Activated CD4-positive, alpha-beta memory T cell treated with anti-CD3 and anti-CD28 coated beads, Interleukin-2, amount 10 ng/mL, durations not matched to agents 7 days and 5 days (primary cell): ENCODE measurements at places on chromosomes 1 and 21. TPM values are rescaled to one million over a fixed set of nuclear protein-coding genes. Genes with fewer than 3 reads are reported as not detected.

GRCh38 chr1:108072776-108073175, 107.8 kb upstream of the VAV3 start:
- no peak overlapping the region for H3K27ac ChIP-seq
- no peak for DNase-seq
- H3K4me1 ChIP-seq: peaks cover 12% of the 10 kb centered on the region
- H3K27me3 ChIP-seq: no peaks in the 10 kb centered on the region
- no peak overlapping the region for H3K4me3 ChIP-seq

- H3K27me3 ChIP-seq: no peaks in the 10 kb centered on the region
- peaks cover 15% of the 10 kb centered on the region for H3K36me3 ChIP-seq
- H3K27ac ChIP-seq: peak overlapping the region; percentile 13
- H3K4me1 ChIP-seq: peaks cover 39% of the 10 kb centered on the region
These were observed 35.8 kb downstream of the SPEN start for GRCh38 chr1:15883326-15883725.

DNA sequence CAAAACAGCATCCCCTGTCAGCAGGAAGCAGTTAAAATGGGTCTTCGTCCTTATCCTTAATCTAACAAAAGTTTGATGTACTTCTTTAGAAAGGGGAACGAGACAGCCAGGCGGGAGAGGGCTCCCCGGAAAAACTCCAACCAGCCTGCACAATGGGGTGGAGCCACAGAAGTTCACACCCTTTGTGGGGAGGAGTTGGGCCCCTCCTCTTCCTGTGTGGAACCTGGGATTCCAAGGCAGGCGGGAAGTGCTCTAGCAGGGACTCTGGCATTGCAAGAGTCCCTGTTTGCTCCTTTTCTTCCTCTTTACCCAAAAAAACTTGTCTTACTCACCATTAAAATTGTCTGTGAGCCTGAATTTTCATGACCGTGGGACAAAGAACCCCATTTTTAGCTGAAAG, 47.7 kb downstream of the FCRL5 start:
- H3K4me3 ChIP-seq: no peak overlapping the region
- H3K27ac ChIP-seq: no peak overlapping the region
- H3K36me3 ChIP-seq: no peaks in the 10 kb centered on the region
- peaks cover 24% of the 10 kb centered on the region for H3K27me3 ChIP-seq

DNA sequence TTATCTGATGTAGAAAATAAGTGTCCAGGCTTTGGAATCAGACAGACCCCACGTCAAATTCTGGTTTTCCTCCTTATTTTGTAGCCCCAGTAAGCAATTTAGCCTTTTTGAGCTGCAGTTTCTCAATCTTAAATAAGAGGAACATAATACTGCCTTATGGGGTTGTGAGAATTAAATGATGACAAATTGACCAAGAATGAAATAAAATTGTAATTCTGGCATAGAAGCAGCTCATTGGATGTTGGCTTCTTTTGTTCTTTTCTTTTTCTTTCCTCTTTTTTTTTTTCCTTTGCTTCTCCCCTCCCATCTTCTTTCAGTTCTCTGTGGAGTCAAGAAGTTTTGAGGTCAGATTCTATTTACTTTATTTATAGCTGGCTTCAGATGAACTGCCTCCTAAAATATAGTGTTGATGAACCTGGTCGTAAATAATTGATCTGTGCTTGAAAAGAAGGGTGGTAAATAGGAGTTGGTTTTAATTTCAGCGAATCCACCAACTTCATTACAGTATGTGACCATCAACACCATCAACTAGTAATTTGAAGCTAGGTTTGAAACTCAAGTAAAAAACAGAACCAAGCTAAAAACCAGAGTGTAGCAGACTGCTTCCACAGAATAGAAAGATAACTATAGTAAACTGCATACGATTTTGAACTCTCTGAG, 81.1 kb downstream of the CACHD1 start:
- no peak overlapping the region for H3K4me3 ChIP-seq
- no peaks in the 10 kb centered on the region for H3K36me3 ChIP-seq
- no peak for DNase-seq
- no peak overlapping the region for H3K27ac ChIP-seq

- no peak overlapping the region for H3K27ac ChIP-seq
- no peak for DNase-seq
- H3K36me3 ChIP-seq: peaks cover 18% of the 10 kb centered on the region
- H3K27me3 ChIP-seq: peaks cover 7% of the 10 kb centered on the region
- no peak overlapping the region for H3K4me3 ChIP-seq
- peaks cover 31% of the 10 kb centered on the region for H3K4me1 ChIP-seq
These were observed 44.4 kb upstream of the RUNX1 start for GRCh38 chr21:35093514-35093913.

GRCh38 chr1:201761178-201761577, 67.8 kb upstream of the IPO9 start:
- DNase-seq: no peak
- H3K4me3 ChIP-seq: no peak overlapping the region
- H3K27ac ChIP-seq: no peak overlapping the region
- peaks cover 14% of the 10 kb centered on the region for H3K27me3 ChIP-seq

DNA sequence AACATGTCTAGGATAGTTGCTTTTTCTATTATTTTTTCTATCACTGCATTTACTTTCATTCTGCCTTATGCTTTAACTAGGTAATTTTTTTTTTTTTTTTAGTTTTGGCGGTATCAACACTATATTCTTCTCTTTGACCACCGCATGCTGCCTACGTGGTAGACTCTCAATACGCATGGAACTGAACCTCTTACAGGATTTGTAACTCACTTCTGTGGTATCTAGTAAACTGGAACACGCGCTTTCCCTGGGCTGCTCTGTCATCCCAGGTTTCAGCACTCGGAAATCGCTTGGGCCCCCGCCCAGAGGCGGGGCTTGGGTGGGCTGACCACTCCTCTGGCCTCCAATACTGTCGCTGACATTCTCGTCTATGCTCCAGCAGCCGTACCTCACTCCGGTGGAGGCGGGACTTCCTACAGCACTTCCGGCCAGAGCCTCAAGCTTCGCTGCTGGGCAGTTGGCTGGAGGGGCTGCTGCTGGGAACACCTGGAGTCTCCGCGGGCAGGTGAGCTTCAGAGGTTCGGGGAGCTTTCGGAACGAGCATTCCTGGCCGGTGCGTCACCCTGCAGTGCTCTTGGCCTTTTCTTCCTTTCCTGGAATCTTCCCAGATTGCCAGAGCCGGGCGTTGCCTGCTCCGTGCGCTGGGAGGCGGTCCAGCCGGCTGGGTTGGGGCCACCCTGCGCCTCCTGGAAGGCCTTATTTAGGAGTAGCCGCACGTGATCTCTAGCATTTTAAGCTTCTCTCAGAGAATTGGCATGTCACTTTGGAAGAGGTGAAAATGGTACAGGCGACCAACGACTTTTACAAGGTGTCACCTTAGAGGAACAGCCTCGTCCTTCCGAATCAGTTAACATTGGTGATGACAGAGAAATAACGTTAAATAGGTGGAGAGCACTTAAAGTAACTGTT, at the start of gene TBCE:
Gene TBCE, plus strand, starts transcription at position 428 of the 909 bp plus-strand sequence. CDS start 12,623 bp downstream, outside the sequence.
- H3K4me1 ChIP-seq: peaks cover 33% of the 10 kb centered on the region
- H3K27ac ChIP-seq: peak within 1 kb of the TSS; percentile 87
- peak; percentile 91 for DNase-seq
- H3K36me3 ChIP-seq: peaks cover 12% of the 10 kb centered on the region

GRCh38 chr1:183733715-183734114, 71.2 kb upstream of the RGL1 start:
- H3K36me3 ChIP-seq: no peaks in the 10 kb centered on the region
- no peak overlapping the region for H3K4me3 ChIP-seq
- H3K27me3 ChIP-seq: peaks cover 2% of the 10 kb centered on the region
- no peak overlapping the region for H3K27ac ChIP-seq

DNA sequence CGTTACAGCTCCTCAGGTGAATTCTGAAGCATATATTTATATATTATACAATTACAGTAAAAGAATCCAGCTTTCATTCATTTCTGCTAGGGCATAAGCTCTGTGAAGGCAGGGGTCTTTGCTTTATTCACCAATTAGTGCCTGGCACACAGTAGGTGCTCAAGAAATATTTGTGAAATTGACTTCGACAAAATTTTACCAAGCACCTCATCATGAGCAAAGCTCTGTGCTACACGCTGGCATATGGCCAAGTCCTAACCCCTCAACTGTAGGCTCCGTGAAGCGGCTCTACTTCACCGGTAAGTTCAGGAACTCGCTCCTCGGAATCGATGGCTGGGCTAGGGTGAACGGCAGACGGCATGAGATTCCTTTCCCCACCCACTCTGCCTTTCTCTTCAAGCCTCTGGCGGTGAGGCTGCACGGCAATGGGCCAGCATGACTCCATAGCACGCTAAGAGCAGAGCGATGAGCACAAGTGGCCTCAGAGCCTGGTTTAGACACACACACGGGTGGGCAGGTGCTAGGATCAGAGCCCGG, 8.7 kb downstream of the C1orf174 start:
- peaks cover 36% of the 10 kb centered on the region for H3K36me3 ChIP-seq
- no peak for DNase-seq
- H3K4me1 ChIP-seq: peaks cover 25% of the 10 kb centered on the region

- H3K27me3 ChIP-seq: no peaks in the 10 kb centered on the region
- H3K4me1 ChIP-seq: no peaks in the 10 kb centered on the region
- H3K27ac ChIP-seq: no peak overlapping the region
- DNase-seq: no peak
- no peak overlapping the region for H3K4me3 ChIP-seq
These were observed 37.6 kb downstream of the C1orf87 start for GRCh38 chr1:60035921-60036320.

Gene LEPR
- total RNA-seq: 3.7 TPM

GRCh38 chr1:244653439-244654107, 647 bp downstream of the DESI2 start:
- H3K27ac ChIP-seq: no peak overlapping the region
- H3K4me3 ChIP-seq: no peak overlapping the region
- DNase-seq: no peak
- H3K4me1 ChIP-seq: peaks cover 17% of the 10 kb centered on the region
- H3K27me3 ChIP-seq: peaks cover 4% of the 10 kb centered on the region

GRCh38 chr1:67264152-67264551, 43.5 kb upstream of the IL12RB2 start:
- H3K4me3 ChIP-seq: no peak overlapping the region
- no peak for DNase-seq
- H3K27me3 ChIP-seq: no peaks in the 10 kb centered on the region
- peaks cover 30% of the 10 kb centered on the region for H3K4me1 ChIP-seq
- peaks cover 1% of the 10 kb centered on the region for H3K36me3 ChIP-seq
- no peak overlapping the region for H3K27ac ChIP-seq

- no peaks in the 10 kb centered on the region for H3K4me1 ChIP-seq
- H3K27me3 ChIP-seq: peaks cover 6% of the 10 kb centered on the region
- no peaks in the 10 kb centered on the region for H3K36me3 ChIP-seq
- no peak for DNase-seq
- no peak overlapping the region for H3K27ac ChIP-seq
These were observed 19.9 kb upstream of the CLDN14 start for GRCh38 chr21:36499578-36500471.

Gene CELA3A
- not detected for total RNA-seq

DNA sequence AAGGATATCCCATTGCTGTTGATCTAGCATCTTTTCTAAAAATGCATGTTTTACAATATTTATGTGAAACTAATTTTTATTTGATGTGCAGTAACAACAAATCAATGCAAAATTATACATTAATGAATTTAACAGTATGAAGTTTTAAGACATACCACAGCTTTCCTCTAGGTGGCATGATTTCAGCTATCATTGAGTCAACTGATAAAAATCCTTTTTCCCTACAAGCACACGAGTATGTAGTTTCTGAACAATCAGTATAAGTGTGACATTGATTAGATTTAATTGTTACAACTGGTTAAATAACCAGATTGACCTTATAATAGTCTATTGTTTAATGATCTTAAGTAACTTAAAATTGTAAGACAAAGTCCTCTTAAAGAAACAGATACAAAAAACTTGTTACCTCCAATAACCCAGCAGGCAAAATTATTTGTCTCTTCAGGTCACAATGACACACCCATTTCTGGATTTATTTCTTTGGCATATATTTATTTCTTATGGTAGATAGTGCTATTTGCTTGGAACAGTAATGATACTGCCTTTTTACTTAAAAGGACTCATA, 5.8 kb upstream of the TGFB2 start:
- H3K27me3 ChIP-seq: peaks cover 3% of the 10 kb centered on the region
- H3K4me1 ChIP-seq: no peaks in the 10 kb centered on the region
- H3K27ac ChIP-seq: no peak overlapping the region
- no peak overlapping the region for H3K4me3 ChIP-seq
- H3K36me3 ChIP-seq: no peaks in the 10 kb centered on the region

Gene GUCA2A
- not detected for total RNA-seq

Gene ATP1A4
- total RNA-seq: 0.33 TPM

DNA sequence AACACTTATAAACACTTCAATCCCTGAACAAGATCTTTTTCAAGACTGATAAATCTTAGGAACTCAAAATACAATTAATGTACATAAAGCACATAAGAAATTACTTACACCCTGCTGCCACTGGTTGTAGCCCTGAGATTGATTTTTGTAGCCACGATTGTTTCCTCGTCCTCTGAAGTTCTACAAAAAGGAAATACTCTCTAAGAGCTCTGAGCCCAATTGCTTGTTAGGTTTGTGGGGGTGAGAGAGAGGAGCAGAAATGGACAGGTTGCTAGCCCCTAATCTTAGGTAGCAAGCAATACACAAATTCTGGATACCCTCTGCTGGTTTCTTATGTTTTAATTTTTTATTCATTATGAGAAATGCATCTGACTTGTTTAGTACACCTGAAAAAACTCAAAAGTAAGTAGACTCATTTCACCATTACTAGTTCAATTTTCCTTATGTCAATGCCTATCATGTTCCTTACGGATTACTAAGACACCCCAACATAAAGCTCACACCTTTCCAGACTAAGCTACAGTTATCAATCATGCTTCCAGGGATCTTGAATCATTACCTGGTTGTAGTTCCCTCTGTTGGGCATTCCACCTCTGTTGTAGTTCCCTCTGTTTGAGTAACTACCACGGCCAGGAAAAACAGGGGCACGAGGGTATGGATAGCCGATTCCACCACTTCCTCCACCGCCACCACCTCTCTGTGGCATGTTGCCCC, 9.3 kb downstream of the HNRNPU start:
- H3K4me3 ChIP-seq: peak overlapping the region; percentile 37
- peaks cover 80% of the 10 kb centered on the region for H3K4me1 ChIP-seq
- no peak for DNase-seq
- H3K36me3 ChIP-seq: peaks cover 92% of the 10 kb centered on the region

Gene LHX4
- not detected for total RNA-seq

Gene ILDR2
- total RNA-seq: 9.8 TPM

GRCh38 chr1:35884934-35885333, 1.9 kb downstream of the AGO1 start:
- H3K36me3 ChIP-seq: peaks cover 6% of the 10 kb centered on the region
- H3K4me1 ChIP-seq: peaks cover 55% of the 10 kb centered on the region
- H3K4me3 ChIP-seq: peak overlapping the region; percentile 47
- no peak overlapping the region for H3K27ac ChIP-seq

Gene MROH7
- total RNA-seq: 0.23 TPM

- no peaks in the 10 kb centered on the region for H3K27me3 ChIP-seq
- peak; percentile 58 for DNase-seq
- H3K27ac ChIP-seq: no peak overlapping the region
- H3K4me3 ChIP-seq: no peak overlapping the region
These were observed 51.4 kb downstream of the KIF21B start for GRCh38 chr1:200971955-200972711.

Gene NR1I3
- total RNA-seq: not detected

Gene RNASEL
- 8.4 TPM for total RNA-seq

Gene ZNF593OS
- not detected for total RNA-seq

Gene ALPL
- total RNA-seq: not detected
